Nasal cavity respiratory epithelium epithelial cell of viscerocranial mucosa (primary cell): ENCODE measurements at places on chromosomes 2 and 18. TPM values are rescaled to one million over a fixed set of nuclear protein-coding genes. Genes with fewer than 3 reads are reported as not detected.

The INO80B gene
- 9.9 and 14.5 TPM in 2 replicates for total RNA-seq

The ASPRV1 gene
- total RNA-seq: 0.21 and 0.34 TPM in 2 replicates

The ADD2 gene
- under 0.01 TPM in 1 of 2 replicates, not detected in the other for total RNA-seq

The ANO7 gene
- total RNA-seq: 0.28 TPM in 1 of 2 replicates, not detected in the other

The DPP10 gene
- 0.07 TPM in 1 of 2 replicates, not detected in the other for total RNA-seq

The COL5A2 gene
- total RNA-seq: 9.6 and 23.5 TPM in 2 replicates

The MRO gene
- total RNA-seq: not detected in 2 replicates

The SPDYA gene
- 0.68 and 2.1 TPM in 2 replicates for total RNA-seq

The ABCA12 gene
- total RNA-seq: 26.7 and 27.8 TPM in 2 replicates

The CROCC2 gene
- total RNA-seq: not detected in 2 replicates

The GPR35 gene
- total RNA-seq: 0.34 and 0.85 TPM in 2 replicates

The IL1F10 gene
- total RNA-seq: 0.34 TPM in 1 of 2 replicates, not detected in the other

The WDR54 gene
- 16.9 and 19.5 TPM in 2 replicates for total RNA-seq

The PRSS56 gene
- total RNA-seq: not detected in 2 replicates

The INPP5D gene
- total RNA-seq: 29.7 and 88.3 TPM in 2 replicates

The PLB1 gene
- total RNA-seq: 0.34 and 1.6 TPM in 2 replicates

The FRZB gene
- under 0.01 TPM in 2 replicates for total RNA-seq

The MC5R gene
- not detected in 2 replicates for total RNA-seq

The SPATS2L gene
- 46.5 and 132 TPM in 2 replicates for total RNA-seq

The SPOPL gene
- 27.1 and 51.3 TPM in 2 replicates for total RNA-seq

The TLK1 gene
- 17.4 and 40.3 TPM in 2 replicates for total RNA-seq

The LHCGR gene
- not detected in 2 replicates for total RNA-seq

The SH3RF3 gene
- total RNA-seq: under 0.01 and 0.57 TPM in 2 replicates

The SH2D6 gene
- total RNA-seq: under 0.01 and 0.28 TPM in 2 replicates

The DSC3 gene
- total RNA-seq: 362 and 394 TPM in 2 replicates

The PSMG2 gene
- total RNA-seq: 36.1 and 48.9 TPM in 2 replicates

The SLC9A2 gene
- 0.14 and 0.34 TPM in 2 replicates for total RNA-seq

The G6PC2 gene
- total RNA-seq: not detected in 2 replicates

The SERPINB11 gene
- total RNA-seq: under 0.01 and 0.93 TPM in 2 replicates
